ENCODE measurements at places on chromosomes 7 and 10.

- no peak for DNase-seq
Observed at GRCh38 chr10:85532773-85533172, 833.8 kb downstream of the GRID1 start.

- DNase-seq, result no peak
Observed at GRCh38 chr7:64959072-64959747, 31.6 kb downstream of the ZNF117 start.

DNA sequence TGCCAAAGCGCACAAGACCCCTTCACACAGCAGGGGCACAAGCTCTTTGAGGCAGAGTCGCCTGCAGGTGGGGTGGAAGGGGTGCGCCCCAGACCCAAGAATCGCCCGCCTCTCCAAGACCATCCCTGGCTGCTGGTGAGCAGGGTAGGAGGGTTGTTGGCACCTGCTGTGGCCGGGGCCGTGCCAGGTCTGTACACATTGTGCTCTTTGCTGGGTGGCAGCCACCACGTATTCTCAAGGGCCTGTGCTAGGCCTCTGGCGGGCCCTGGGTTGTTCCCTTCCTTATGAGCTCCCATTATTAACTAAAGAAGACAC, 84.4 kb downstream of the LHPP start:
- DNase-seq, result no peak

GRCh38 chr7:134900166-134900982, 85.9 kb upstream of the AGBL3 start:
- DNase-seq, result no peak

- DNase-seq, result no peak
Observed at GRCh38 chr7:134451656-134452055, 7.2 kb downstream of the AKR1B1 start.

DNA sequence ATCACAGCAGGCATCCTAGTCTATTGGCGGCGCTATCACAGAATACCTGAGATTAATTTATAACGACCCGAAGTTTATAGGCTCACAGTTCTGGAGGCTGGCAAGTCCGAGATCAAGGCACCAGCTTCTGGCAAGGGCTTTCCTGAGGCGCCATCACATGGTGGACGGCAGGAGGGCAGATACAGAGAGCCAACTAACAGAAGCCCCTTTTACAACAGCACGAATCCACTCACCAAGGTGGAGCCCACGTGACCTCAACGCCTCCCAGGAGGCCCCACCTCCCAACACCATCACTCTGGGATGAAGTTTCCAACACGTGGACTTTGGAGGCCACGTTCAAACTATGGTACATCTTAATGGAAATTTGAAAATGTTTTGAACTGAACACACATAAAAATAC, 255.3 kb downstream of the ELFN1 start:
- no peak for DNase-seq

DNA sequence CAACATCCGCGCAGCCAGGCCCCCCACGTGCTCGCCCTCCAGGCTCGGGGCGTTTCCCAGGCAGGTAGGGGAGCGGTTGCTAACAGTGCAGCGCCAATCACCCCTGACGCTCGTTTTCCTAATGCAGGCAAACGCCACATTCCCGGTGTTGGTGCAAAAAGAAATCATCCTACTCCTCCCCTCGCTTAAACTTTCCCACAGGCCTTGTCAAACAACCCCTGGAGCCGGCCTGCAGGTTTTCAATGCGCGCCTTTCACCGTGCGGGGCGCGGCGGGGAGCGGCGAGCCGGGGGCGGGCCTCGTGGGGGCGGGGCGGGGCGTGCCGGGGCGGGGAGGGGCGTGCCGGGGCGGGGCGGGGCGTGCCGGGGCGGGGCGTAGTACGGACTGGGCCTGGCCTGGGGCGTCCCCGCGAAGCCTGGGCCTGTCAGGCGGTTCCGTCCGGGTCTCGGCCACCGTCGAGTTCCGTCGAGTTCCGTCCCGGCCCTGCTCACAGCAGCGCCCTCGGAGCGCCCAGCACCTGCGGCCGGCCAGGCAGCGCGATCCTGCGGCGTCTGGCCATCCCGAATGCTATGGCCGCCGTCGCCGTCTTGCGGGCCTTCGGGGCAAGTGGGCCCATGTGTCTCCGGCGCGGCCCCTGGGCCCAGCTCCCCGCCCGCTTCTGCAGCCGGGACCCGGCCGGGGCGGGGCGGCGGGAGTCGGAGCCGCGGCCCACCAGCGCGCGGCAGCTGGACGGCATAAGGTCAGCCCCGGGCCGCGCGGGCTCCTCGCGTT, at the start of gene ECHDC3:
Gene ECHDC3, plus strand, starts transcription at position 374 of the 770 bp plus-strand sequence. Its CDS starts 195 bp downstream, at position 569.
- peak; percentile 76 for DNase-seq

DNA sequence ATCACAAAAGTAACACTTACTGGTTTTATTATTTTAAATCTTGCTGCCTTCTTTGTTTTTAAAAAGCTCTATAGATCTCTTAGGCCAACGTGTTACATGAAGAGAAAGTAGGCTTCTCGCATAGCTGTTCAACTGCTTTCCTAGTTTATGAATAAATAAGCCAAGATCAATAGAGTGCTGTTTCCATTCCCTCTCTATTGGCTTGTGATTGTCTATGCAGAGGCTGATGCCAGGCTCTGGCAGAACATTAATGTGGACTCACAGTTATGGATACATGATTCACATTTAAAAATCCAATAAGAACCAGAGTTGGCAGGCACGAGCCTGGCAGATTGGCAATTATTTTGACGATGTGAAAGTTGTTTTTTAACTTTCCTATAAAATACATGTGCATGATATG, 137.5 kb downstream of the GNAT3 start:
- DNase-seq, result no peak

DNA sequence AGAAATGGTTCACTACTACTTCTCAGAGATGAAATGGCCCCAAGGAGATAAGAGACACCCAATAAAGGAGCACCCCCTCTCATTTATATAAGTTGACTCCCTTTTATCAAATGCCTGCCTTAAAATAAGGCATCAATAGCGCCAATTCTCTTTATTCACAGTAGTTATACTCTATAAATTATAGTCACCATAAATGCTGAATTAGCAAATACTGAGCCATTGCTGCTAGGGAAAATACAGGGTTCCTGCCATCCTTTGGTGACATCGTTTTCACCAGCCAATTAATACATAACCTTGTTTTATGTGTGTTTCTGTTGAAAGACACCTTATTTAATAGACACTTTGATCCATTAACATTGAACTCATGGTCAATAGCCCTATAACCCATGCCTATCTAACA, 28.6 kb downstream of the DCLRE1C start:
- no peak for DNase-seq

DNA sequence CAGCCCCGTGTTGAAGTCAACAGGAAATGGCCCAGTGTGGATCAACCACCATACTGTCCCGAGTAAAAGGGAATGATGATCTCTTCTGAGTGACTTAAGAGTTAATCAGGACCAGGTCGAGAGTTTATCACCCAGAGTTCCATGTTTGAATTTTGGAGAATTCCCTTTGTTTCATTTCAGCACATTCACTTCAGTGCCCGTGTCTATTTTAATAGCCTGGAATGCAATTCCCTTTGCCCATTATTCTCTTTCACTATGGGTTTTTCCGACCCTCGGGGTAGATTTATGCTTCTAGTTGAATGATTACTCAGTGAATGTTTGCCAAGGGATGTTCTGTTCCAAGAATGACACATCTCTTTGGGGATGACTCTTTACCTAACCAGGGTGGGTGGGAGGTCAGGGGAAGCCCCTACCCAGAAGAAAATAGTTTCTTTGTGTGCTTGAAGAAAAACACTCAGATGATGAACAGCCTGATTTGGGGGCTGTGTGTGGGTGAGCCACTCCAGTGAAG, 594.9 kb downstream of the INHBA start:
- DNase-seq, result no peak

- no peak for DNase-seq
Observed at GRCh38 chr7:55475855-55476803, 96.2 kb downstream of the VOPP1 start.

Data from right kidney (tissue), 9 donors.